NCI-H446 (cell line): ENCODE measurements at places on chromosomes 6 and 20.

GRCh38 chr6:46380152-46380807, 111.0 kb downstream of the RCAN2 start:
- DNase-seq = no peak

GRCh38 chr20:57407541-57407956, 16.4 kb downstream of the RBM38 start:
- DNase-seq = no peak

- no peak for DNase-seq
Measured at GRCh38 chr6:16130932-16131387, 2.1 kb downstream of the MYLIP start.

GRCh38 chr6:134303891-134304290, 14.0 kb downstream of the SGK1 start:
- DNase-seq = no peak

GRCh38 chr6:163128324-163128723, 286.2 kb upstream of the QKI start:
- DNase-seq = no peak

GRCh38 chr6:104958178-104959025, 1.5 kb downstream of the LIN28B start:
- no peak for DNase-seq

GRCh38 chr6:5968817-5969734, 37.6 kb downstream of the NRN1 start:
- no peak for DNase-seq

- DNase-seq = no peak
Measured at GRCh38 chr20:24472426-24472825, 3.0 kb downstream of the SYNDIG1 start.

DNA sequence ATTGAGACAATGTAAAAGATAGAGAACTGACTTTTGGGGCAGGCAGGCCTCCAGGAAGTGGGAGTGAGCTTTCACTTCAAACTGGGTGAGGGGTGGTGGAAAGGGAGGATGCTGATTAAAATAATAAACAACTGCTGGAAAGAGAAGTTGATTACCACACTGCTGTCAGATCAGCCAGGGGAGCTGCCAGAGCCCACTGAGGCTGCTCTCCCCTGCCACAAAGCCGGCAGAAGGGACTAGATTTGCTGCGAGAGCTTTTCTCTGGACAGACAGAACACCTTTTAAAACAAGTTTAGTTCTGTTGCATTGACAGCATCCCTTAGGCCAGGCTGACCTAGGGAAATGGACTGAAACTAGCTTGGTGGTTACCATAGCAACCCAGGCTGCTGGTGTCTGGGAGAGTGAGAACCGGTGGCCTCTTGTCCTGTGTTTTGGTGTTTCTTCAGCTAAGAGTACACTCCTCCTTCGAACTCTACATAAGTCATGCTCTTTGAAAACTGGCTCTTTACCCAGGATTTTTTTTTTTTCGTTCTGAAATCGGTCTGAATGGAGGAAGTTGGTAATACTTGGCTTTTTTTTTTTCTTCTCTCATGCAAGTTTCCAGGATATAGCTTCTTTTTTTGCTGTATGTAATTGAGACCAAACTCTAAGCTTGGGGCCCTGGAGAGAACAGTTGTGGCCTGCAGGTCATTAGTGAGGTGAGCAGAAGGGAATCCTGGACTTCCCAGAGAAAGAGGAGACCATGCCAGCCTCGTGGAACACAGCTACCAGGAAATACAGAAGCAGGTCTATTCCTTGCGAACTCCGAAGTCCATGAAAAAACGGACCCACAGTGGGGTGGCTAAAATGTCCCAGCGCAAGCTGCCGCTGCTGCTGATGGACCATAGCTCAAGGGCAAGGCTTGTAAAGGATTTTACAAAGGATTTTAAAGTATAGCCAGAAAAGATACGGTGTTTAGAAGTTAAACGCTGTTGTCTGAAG, 374.4 kb downstream of the UTRN start:
- no peak for DNase-seq

GRCh38 chr20:37755665-37756064, 61.8 kb downstream of the CTNNBL1 start:
- no peak for DNase-seq

DNA sequence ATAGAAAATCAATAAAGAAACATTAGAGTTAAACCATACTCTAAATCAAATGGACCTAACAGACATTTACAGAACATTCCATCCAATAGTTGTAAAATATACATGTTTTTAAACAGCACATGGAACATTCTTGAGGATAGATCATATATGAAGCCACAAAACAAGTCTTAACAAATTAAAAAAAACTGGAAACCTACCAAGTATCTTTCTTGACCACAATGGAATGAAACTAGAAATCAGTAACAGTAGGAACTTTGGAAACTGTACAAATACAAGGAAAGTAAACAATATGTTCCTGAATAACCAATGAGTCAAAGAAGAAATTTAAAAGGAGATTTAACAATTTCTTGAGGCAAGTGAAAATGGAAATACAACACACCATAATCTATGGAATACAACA, 91.2 kb upstream of the GLP1R start:
- no peak for DNase-seq

DNA sequence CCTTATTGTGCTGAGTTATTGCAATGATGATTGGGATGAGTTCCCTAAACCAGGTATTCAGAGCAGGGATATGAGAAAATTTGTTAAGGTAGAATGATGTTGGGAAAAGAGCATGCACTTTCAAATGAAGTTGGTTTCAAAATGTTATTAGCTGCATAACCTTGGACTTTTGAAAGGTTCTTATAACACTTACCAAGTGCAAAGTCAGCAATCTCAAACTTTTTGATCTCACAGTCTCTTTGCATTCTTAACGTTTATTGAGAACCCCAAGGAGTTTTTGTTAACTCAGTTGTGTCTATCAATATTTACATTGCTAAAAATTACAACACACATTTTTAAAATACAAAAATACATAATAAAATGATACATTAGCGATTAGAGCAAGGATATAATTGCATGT, 802.4 kb downstream of the PHF3 start:
- no peak for DNase-seq

DNA sequence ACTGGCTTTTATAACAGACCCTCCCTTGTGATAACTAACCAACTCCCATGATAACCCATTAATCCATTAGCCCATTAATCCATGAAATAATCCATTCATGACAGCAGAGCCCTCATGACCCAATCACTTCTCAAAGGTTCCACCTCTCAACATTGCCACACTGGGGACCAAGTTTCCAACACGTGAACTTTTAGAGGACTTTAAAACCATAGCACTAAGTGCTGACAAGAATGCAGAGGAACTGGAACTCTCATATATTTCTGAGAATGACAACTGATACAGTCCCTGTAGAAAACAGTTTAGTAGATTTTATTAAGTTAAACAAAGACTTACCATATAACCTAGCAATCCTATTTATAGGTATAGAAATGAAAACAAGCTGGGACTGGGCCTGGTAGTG, 11.4 kb upstream of the FAM50B start:
- no peak for DNase-seq

DNA sequence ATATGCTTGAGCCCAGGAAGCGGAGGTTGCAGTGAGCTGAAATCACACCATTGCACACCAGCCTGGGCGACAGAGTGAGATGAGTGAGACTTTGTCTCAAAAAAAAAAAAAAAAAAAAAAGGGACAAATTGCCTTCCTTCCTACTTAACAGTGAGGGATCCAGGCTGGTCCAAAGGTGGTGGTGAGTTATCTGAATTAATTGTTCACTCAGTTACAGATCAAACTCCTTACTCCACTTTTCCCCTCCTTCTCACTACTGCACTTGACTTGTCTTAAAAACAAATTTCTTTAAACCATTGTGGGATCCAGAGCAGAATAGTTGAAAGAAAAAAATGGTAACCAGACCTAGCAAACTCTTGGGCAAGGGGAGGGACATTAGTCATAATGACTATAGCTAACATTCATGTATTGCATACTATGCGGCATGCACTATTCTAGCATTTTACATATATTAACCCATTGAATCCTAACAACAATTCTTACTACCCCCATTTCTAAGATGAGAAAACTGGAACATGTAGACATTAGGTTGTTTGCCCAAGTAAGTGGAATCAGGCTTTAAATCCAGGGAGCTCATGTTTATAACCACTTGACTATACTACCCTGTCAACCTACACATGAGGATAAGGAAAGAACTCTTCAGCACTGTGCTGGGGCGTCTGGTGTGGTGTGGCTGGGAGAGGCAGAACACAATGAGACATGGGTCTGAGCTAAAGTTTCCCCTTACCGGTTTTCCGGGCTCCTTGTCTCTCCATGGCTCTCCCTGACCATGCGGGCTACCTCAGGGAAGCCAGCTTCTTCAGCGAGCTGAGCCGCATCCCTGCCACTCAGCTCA, 1.5 kb downstream of the GPANK1 start:
- DNase-seq = no peak

- no peak for DNase-seq
Measured at GRCh38 chr6:6580225-6580856, 8.2 kb upstream of the LY86 start.
